ENCODE measurements at places on chromosomes 5 and 9.
A peak's percentile ranks its signal among the peaks of the same experiment; 100 is the strongest.

DNA sequence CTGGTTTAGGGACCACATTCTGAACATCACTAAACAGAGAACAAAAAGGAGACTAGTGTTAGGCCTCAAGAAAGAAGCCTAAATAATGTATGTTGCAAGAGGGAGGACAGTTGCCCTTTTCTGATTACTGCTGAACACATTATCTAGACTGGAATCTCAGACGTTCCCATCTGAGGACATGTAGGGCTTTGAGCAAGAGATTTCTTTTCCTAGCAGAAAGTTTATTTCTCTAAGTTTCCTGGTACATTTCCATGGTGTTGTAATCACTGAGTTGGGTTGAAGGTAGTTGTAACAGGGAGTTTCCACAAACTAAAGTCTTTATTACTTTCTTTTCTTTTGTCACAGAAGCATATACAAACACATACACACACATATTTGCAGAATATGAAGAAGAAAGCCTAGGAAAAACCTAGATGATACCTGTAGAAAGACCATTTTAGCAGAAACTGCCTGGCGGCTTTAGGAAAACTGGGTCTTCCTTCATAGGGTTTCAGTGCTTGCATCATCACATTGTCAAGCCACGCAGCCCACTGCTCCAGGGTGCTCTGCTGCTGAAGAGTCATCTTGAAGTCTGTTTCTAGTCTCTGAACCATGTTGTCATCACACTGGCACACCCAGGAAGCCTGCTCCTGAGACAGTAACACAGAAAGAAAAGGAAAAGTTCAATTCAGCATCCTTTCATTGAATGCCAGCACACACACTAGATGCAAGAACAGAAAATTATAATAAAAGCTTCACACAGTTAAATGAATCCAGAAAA, 269.1 kb downstream of the RFX3 start:
- DNase-seq, result no peak

GRCh38 chr5:154410786-154411185, 35.0 kb upstream of the SAP30L start:
- DNase-seq, result no peak

GRCh38 chr5:73917433-73917832, 291.4 kb downstream of the ARHGEF28 start:
- DNase-seq, result no peak

DNA sequence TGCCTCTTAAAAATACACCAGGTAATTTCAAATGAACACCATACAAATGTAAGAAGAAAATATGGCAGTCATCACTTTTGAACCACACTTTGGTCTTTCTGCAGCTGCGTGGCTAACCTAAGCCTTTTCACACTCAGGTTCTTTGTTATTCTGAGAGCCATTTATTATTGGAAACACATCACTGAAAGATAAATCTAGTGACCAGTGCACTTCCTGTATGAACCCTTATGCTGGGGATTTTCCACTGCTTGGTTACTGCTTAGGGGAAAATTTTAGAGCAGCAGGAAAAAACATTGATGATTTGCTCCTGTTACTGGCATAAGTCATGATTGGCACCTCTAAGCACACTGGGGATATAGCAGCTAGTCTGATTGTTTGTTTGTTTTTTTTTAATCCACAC, 58.6 kb upstream of the RANBP3L start:
- DNase-seq, result no peak

GRCh38 chr5:77390795-77391194, 101.3 kb downstream of the WDR41 start:
- DNase-seq, result no peak

GRCh38 chr9:82535432-82535998, 527.4 kb downstream of the RASEF start:
- no peak for DNase-seq

GRCh38 chr5:39815711-39816110, 390.9 kb upstream of the DAB2 start:
- no peak for DNase-seq

GRCh38 chr5:153938191-153938842, 100.4 kb downstream of the FAM114A2 start:
- DNase-seq, result no peak

DNA sequence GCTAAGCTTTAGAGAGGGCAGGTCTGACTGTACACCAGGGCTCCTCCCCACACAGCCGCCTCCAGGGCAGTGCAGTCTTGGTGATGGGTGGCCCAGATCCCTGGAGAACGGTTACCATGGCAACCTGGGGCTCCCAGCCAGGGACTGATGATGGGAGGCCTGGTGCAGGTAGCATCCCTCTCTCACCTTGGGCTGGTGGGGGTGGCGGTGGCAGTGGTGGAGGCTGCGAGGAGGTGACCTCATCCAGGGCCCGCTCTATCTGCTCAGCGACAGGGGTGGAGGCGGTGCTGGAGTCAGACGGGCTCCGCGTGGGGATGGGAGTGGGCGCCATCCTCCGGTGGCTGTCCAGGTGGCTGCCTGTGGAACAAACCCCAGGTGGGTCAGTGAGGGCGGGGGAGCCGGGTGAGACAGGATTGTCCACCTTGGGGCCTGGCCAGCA, 12.3 kb downstream of the PRR7 start:
- no peak for DNase-seq

DNA sequence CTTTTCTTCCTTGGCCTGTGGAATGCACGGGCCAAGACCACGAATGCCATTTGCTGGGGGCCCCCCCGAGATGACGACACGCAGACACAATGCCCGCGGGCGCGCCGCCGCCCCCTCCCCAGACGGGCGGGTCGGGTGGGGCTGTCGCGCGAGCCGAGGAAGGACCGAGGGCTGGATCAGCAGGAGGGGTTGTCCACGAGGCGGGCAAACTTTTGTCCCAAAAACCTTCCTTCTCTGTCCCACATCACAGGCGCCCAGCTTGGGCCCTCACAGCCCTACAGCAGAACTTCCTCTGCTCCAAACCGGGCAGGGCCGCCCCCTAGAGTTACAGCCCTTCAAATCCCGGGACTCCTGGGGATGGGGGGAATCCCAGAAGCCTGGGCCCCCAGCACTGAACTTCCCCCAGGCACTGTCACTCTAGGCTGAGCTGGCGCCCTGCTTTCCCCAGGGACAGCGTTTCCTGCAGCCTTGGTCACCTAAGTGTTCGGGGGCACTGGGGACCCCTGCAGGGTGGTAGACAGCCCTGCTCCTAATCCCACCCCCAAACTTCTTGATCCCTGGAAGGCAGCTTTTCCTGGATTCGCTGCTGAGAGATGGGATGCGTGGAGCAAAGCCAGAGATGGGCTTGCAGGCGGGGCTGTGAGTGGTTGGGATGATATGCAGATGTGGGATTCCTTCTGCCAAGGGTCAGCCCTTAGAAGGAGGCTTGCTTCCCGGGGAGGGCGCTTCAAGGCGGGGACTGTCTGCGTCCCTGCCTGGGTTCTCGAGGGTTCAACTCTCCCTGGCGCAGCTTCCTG, 980 bp downstream of the COL5A1 start:
- DNase-seq, result no peak

- no peak for DNase-seq
These were observed 26.3 kb upstream of the GABRP start for GRCh38 chr5:170757182-170757601.

DNA sequence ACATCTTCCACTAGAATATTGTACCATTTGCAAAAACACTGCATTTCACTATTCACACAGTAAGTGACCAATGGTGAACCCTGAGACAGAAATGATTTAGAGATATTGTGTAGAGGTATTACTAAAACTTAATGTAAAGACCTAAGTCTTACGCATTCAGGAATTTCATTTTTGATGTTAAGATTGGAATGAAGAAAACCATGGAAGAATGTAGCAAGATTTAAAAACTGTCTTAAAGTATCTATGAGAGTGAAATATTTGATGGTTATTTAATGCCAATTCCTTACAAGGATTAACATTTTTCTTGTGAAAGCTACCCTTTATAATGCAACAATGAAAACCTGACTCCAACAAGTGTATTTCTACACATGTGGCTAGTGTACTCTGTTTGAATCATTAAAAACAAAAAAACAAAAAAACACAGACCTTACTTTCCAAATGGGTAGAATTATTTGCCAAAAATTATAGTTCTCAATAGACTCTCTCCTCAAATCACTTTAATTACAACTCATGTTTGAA, 172.0 kb downstream of the NNT start:
- DNase-seq, result no peak

DNA sequence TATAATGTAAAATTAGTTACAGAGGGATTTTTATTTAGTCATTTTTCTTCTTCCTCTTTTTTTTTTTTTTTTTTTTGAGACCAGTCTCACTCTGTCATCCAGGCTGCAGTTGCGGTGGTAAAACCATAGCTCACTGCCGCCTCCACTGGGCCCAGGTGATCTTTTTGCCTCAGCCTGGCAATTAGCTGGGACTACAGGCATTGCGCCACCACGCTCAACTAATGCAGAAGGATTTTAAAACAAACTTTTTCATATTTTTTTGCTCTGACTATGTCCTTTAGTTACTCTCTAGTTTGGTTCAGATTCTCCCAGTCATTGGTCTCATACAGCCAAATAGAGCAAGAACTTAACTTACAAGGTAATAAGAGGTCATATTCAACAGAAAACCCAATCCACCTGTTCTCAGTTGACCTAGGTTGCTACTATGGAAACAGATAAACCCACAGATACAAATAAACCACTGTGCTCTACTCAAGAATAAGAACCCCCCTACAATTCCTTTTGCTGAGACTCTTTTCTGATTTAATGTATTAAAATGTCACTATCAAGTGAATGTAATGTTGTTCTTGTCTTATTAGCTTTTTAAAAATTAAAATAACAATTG, 50.1 kb upstream of the TTC39B start:
- DNase-seq, result peak; percentile 52

DNA sequence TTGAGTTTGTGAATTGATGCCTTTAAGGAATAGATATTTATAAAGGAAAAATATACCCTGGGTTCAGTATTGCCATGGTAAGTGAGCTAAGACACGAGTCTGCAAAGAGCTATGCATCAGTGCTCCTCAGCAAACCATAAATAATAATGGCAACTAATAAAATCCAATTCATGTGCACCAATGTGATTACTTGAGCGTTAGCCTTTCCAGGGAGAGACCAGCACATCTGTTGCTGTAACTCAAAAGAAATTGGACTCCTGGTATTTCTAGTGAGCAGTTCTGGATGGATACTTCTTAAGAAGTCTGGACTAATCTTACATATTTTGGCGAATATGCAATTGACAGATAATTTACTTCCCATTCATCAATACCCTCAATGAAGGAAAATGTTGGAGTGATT, 373.3 kb downstream of the ARHGEF28 start:
- DNase-seq, result no peak

GRCh38 chr9:84145031-84145430, 164.4 kb downstream of the RMI1 start:
- DNase-seq, result no peak

DNA sequence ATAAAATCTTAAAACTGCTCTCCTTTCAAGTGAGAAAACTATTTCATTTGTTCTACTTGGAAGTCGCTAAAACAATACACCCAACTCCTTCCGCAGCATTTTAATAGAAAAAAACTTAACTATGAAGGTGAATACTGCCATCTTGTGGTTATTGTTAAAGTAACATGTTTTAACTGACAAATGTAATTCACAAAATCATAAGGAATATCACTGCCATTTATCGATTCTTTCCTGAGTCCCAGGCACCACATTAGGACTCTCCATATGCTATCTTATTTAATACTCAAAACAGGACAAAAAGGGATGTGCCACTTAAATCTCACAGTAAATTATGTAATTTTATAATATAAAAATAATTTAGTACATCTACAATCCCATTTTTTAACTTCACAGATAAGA, 130.5 kb upstream of the ITGA1 start:
- DNase-seq, result peak; percentile 55
